ENCODE measurements at places on chromosomes 5 and 9. TPM values are rescaled to one million over a fixed set of nuclear protein-coding genes. Genes with fewer than 3 reads are reported as not detected.

WNK2 gene
- 5.8 TPM for total RNA-seq

PPP3R2 gene
- total RNA-seq = not detected

INSL6 gene
- total RNA-seq = not detected

PCDHGC4 gene
- not detected for total RNA-seq

TAF11L5 gene
- not detected for total RNA-seq

PCDHB4 gene
- total RNA-seq = 0.03 TPM

All from A549 treated with DMSO at 1 μM for 4 hours (cell line).